SIG-M5 (cell line): ENCODE measurements at places on chromosomes 3 and 15.

- no peak for DNase-seq
Observed at GRCh38 chr15:92105611-92106010, 252.1 kb downstream of the SLCO3A1 start.

DNA sequence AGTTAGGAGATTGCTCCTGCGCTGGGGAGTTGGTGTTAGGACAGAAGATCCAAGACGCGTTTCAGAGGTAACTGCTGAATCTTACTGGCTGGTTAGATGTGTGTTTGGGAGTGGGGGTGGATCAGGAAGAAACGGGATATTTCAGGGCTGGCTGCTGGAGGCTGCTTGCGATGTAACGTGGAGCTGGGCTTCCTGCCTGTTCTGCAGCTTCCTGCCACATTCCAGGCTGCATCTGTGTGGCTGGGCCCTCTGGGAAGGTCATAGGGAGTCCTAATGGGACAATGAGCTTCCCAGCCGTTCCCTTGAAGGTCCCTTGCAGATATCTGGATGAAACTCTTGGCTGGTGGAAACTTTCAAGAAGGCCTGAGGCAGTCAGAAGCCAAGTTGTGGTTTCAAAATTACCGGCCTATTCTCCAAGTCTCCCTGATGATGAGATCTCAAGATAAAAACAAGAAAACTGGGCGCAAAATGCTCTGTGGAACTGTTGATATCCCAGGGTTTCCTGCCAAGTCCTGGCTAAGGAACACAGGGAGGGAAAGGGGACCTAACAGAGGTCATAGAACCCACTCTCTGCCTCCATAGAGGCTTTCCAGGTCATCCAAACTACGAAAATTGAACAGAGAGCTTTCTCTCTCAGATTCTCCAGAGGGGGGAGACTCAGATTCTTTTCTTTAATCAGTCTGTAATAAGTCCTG is 67.0 kb downstream of the NOX5 start:
- no peak for DNase-seq

- DNase-seq = no peak
Observed at GRCh38 chr3:191342411-191342810, 12.1 kb upstream of the UTS2B start.

DNA sequence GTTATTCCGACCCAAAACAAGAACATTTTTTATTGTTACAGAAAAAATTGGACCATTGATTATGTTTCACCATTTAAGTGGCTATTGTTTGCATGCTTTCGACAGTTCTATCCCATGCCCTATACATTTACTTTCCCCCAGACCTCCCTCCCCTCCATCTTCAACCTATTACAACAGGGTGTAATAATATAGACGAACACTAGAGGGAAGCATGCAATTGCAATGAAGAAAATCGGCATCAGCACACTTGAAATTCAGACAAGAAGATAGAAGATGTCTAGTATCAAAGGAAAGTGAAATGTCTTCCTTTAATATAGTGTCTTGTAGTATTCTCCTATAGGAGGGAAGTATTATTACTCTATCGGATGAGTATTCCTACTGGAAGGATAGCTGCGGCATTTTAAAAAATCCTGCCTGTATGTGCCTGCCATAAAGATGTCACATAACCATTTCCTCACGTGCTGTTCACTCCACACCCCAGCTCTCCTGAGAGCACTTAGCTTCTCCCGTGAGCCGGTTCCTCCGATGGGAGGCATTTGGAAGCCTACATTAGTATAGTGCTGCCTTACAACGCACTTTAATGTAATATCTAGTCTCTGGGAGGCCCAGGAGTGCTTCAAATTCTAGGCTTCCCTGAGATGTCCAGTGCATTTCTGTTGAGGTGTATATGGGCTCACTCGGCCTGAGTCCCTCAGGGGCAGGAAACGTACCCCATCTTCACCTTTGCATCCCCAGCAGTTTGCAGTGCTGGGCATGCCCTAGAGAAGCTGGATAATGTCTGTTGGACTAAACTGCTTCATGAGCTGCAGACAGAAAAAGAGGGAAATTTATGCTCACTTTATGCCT is 17.8 kb upstream of the ERICH6 start:
- peak; percentile 35 for DNase-seq

DNA sequence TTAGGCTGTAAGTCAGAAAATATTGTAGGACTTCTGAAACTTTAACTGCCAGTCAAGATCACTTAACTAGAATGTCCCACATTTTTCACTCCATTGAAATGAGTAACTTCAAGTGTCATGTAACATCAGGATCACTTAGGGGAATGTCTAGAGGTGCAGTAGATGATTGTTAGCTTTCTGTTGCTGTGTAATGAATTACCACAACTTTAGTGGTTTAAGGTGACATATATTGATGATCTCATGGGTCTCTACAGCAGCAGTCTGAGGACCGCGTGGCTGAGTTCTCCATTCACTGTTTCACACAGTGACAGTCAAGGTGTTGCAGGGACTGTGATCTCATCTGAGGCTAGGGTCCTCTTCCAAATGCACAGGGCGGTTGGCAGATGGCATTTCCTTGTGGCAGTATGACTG is 82.7 kb downstream of the SLC25A26 start:
- DNase-seq = no peak

GRCh38 chr3:123728014-123728413 is 143.2 kb upstream of the HACD2 start:
- no peak for DNase-seq

DNA sequence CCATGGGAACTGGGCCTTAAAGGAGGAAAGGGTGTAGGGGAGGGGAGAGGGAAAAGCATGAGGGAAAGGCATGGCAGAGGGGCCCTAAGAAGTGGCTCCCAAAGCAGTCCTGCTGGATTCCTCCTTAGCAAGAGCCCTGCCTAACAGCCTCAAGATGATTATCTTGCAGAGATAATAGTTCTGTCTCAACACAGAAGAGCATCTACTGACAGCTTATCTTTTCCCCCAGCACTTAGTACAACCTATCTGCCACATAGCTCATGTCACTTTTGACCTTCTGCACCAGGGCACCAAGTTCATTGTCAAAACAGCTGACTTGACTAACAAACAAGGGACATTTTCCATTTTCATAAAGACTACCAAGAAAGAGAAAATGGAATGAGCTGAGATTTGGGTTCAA is 86.3 kb downstream of the ANP32A start:
- no peak for DNase-seq

- DNase-seq = no peak
Observed at GRCh38 chr3:53630547-53630946, 136.1 kb downstream of the CACNA1D start.

DNA sequence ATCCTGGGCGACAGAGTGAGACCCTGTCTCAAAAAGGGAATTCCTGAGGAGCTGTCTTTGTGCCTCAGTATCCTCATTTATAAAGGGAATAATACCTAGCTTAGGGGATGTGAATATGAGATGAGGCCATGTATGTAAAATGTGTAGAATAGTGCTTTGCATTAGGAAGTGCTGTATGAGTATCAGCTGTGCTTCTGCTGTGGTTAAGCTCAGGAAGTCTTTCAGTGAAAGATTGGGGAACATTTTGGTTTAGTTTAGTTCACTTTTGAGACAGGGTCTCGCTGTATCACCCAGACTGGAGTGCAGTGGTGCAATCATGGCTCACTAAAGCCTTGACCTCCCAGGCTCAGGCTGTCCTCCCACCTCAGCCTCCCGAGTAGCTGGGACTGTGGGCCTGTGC is 10.6 kb downstream of the THUMPD3 start:
- no peak for DNase-seq

GRCh38 chr3:10338164-10338470 is 17.2 kb upstream of the SEC13 start:
- DNase-seq = no peak
